Activated naive CD4-positive, alpha-beta T cell treated with anti-CD3 and anti-CD28 coated beads, Interleukin-2, amount 50 U/mL, for 72 hours (primary cell): ENCODE measurements at places on chromosomes 13 and 19. TPM values are rescaled to one million over a fixed set of nuclear protein-coding genes. Genes with fewer than 3 reads are reported as not detected.

The CPAMD8 gene
- 0.75 TPM for total RNA-seq

The RPL28 gene
- total RNA-seq = 2,540 TPM

The LYL1 gene
- total RNA-seq = 3.2 TPM

The ZNF283 gene
- 7.7 TPM for total RNA-seq

The OVOL3 gene
- total RNA-seq = not detected

The SCAF1 gene
- 57.4 TPM for total RNA-seq

The DACT3 gene
- total RNA-seq = 1.9 TPM

DNA sequence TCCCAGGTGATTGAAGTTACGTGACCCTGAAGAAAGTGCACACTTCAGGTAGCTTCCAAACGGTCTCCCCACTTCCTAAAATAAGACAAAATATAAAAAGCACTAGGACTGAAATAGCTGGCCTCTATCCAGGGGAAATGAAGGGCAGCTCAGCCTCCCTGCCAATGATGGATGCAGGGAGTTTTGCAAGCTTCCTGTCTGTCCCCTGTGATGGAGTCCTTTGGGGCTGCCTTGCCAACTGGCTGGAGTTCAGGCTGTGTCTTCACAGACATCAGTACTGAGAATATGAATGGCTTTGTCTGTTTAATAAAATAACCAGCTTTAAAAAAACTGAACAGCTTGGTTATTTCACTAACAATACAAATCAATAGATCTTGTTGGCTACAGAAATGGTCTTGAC, 101.4 kb upstream of the GPR12 start:
- DNase-seq = no peak

- DNase-seq = no peak
Observed at GRCh38 chr19:38209671-38210457, 14.2 kb downstream of the DPF1 start.

DNA sequence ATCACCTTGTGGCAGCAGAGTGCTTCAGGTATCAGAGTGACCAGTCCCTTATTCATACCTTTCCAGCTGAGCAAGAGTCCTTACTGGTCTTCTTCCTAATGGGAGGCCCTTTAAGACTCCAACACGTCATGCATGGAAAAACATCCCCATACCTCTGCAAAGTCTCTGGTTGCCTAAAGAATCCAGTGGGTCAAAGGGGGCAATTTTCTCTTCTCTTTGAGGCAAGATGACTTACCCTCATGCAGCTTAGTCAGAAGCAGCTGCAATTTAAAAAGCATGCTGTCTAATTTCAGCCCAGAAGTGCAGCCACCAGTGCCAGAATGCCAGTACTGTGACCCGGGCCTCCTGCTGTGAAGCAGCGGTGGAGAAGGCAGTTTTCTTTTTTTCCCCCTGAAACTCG, 18.7 kb downstream of the PPP5C start:
- peak; percentile 37 for DNase-seq

DNA sequence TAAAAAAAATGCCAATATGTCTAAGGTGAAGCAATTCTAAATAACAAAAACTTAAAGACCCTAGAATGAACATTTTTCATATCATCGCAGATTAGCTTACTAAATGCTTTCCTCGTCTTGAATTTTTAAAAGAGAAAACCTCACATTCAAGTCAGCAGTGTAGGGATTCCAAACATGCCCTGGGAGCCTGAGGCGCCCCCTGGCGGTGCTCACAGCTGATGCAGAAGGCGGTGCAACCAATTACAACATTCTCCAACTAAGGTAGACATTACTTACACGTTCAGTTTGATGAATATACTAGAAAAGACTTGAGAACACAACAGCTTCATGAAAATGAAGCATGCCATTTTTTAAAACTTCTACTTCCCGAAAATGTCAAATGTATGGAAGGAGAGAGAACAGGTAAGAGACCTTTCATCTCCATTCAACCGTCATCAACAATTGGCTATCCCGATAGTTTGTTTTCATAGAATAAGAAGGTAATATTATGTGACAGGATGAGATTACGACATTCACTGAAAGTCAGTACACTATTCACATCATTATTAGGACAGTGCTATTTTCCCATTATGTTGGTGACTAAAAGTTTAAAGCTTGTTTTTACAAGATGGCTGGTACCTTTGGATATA, 304.4 kb downstream of the DCLK1 start:
- peak; percentile 13 for DNase-seq

DNA sequence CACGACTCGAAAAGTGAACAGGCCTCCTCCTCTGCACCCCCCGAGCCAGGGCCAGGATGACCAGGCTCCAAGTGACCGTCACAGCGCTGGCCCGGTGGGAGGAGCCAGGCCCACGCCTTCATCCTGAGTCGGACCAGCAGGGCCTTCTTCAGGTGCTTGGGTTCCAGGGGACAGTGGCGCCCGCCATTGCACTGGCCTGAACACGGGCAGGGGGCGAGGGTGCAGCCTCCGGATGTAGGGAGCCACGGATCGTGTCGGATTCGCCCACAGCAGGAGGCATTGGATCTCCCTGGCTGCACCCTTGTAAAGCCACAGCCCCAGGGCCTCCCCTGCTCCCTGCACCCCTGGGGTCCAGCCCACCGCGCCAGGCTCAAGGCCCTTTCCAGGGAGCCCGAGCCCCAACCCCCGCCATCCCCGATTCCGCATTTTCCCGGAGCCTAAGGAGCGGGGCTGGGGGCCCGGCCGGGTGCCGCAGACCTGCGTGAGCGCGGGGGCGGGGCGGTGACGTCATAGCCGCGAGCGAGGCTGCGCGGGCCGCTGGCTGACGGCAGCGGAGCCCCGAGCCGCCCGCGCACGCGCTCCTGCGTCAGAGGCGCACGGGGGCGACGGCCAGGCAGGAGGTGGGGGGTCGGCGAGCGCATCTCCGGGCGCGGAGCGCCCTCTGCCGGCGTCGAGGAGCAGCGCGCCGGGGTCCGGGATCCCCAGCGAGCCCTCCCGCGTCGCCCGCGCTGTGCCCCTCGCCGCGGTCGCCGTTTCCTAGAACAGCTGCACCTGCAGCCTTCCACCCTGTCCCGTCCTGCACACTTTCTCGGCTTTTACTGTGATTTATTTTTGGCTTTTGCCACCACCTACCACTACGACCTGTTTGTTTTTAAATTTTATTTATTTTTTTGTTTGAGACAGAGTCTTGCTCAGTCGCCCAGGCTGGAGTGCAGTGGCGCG, 1.5 kb upstream of the ATP5F1D start:
- DNase-seq = peak; percentile 97

DNA sequence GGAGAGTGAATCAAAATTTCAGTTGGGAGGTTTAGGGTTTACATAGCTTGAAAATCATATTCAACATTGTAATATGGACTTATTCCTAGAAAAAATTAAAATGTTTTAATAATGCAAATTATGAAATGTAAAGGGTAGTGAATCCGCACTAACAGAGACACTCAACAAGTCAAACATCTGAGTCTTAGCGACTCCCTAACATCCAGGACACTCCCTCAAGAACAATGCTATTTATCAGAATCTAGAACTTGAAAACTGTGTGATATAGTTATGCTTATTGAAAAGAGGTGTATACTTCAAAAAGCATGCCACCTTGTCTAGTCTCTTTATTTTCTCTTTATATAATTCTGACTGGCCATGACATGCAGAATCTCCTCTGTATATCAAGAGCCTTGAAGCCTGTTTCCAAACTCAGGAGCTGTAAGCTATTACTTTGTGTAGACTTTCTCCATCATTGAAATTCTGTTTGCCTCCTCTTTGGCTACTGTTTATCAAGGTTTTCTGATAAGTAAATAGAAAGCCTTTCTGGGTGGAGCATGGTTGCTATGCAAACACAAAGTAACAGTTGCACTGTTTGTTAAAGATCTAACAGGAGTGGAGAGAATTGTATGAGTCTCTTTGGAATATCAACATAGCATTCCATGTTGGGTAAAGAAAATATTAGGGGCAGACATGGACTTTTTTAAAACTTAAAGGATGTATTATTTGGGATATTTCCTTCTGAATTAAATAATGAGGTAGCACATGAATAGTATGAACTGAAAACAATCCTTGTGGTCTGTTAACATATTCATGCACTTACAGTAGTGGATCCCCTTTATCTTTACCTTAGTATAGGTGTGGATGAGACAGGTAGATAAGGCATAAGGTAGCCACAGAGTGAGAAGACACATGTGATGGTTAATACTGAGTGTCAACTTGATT, 56.4 kb upstream of the MBNL2 start:
- DNase-seq = no peak

GRCh38 chr19:16328824-16329482, 4.3 kb downstream of the KLF2 start:
- DNase-seq = no peak

GRCh38 chr13:107376341-107377125, 808.6 kb upstream of the ARGLU1 start:
- no peak for DNase-seq

DNA sequence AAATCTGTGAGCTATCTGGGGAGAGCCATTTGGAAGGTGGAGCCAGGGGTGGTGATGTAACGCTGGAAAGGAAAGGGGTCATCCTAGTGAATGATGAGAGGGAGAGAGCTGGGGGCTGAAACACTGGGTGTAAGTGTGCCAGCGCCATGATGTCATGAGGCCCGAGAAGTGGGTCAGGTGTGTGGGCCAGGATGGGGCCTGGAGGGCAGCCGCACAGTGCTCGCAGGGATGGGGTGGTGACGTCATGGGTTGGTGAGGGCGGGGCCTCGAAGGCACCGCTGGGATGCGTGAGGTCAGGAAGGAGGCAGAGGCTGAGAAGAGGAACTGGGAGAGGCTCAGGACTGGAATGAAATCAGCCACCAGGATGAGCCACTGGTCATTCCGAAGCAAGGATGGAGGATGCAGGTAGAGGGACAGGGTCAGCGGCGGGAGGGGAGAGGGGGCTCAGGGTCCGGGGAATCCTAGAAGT, 4.4 kb downstream of the CCDC61 start:
- DNase-seq = no peak

DNA sequence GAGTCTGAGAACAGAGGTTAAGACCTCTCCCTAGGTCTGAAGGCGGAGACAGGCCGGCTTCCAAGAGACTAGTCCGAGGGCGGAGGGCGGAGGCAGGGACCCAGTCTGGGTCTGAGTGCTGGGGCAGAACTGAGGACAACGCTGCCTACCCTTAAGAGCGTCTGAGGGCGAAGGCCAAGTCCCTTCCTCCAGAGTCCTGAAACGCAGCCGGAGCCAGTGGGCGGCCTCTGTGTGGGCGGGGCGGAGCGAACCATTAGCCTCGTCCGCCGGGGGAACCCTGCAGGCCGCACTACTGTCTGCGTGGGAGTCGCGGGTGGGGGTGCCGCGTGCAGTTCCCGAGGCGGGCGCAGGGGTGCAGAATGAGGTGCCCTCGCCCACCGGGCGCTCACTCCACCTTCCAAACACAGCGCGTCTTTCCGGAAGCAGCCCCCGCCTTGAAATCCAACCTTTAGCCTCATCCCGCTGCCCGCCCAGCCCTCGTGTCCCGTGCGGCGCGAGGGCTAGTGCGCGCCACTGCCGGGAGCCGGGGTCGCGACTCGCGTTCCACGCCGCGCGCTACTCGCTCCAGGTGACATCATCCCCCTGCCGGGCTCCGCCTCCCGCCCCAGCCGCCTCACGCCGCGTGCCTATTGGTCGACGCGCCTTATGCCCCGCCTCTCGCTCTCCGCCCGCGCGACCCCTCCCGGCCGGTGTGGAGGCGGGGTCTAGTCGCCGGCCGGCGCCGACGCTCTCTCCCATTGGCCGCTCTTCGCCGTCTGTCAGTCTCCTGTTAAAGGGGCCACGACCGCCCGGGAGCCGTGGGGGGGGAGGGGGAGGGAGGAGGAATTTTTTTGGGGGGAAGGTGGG, at the start of gene C19orf73:
Gene C19orf73, minus strand, starts transcription at position 579 of the 846 bp plus-strand sequence. Its CDS starts 121 bp downstream, at position 458.
- DNase-seq = peak; percentile 95

DNA sequence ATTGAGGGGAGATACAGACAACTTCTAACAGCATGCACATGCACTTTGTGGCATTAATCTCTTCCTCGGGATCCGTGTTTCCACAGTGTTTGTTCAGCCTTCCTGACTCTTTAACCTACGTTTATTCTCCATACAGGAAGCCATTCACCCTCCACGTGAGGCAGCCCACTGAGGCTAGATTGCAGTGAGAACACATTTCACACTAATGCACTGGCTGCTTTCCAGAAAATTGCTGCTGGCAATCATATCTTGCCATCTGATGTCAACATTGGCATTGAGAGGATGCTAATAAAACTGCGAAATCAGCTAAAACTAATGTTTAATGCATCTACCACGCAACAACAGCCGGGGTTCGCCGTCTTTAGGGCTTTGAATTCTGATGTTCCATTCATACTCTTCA, 30.0 kb downstream of the DCLK1 start:
- no peak for DNase-seq

DNA sequence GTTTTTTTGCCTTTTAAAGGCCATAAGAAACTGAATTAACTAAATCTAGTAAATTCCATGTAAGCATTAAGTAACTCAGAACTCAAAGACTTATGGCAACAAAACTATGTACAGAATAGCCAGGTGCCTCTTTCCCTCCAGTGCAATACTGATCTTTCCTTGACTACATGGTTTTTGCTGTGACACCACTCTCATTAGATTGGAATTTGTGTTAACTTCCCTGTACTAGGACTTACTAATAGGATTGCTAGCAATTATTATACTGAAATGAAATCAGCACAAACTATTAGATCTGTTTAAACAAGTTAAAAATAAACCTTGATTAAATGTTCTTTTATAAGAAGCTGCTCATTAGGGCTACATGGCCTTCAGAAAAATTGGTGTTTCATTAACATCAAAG, 96.3 kb downstream of the DACH1 start:
- no peak for DNase-seq

- no peak for DNase-seq
Observed at GRCh38 chr19:18464646-18465045, 26.7 kb upstream of the ISYNA1 start.

GRCh38 chr19:10776900-10777650, 58.9 kb downstream of the TMED1 start:
- DNase-seq = no peak
